HL-60 (cell line): ENCODE measurements at places on chromosomes 1 and 21.
A peak's percentile ranks its signal among the peaks of the same experiment; 100 is the strongest.

- DNase-seq, result peak; percentile 94
Measured at GRCh38 chr1:26471498-26472319, 531 bp upstream of the HMGN2 start.

GRCh38 chr1:4428711-4429110 is 225.7 kb upstream of the AJAP1 start:
- no peak for DNase-seq

GRCh38 chr1:198462365-198463019 is 78.0 kb downstream of the ATP6V1G3 start:
- no peak for DNase-seq

DNA sequence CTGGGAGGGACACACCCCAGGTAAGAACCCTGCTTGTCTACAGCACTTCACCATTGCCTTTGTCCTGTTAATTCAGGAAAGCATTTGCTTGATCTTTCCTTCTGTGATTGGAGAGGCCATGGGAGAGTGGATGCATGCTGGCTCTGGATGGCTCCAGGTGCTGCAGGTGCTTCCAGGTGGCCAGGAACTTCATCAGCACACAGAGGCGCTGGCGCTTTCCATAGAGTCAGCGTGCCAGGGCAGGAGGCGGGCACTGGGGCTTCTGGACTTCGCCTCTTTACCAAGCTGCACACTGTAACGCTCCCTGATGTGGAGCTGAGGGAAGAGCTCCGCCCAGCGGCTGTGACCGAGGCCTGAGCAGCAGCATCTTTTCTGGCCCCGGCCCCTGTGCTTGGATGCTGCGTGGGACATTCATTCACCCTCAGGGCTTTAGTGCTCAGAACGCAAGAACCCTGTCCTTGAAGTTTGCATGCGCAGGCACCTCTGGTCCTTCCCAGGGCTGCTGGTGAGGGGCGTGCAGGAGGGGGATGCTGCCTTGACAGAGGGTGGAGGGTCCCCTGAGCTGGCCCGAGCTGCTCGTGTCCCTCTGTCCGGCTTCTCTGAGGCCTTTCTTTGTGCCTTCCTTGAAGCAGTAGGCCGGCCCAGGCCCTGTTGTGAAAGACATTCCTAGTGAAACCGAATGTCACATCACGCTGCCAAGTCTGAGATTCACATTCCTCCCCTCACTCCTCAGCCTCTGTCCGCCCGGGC is 1.6 kb upstream of the MX2 start:
- DNase-seq, result no peak

DNA sequence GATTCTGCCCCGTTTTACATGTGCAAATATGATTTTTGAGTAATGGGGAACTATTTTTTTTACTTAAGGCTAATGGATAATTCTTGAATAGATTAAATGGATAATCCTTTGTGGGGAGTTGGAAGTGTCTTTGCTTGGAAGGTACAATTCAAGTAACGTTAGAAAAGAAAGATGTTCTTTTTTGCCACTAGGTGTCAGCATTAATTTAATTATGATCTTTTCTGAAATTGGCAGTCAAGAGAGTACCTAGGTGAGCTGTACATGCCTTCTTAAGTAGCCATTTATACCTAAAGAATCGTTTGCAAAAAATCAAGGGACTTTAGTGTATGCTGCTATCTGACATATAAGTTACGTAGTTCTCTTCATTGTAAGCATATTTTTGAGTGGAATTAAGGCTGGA is 2.2 kb downstream of the FBXO28 start:
- peak; percentile 46 for DNase-seq

- no peak for DNase-seq
Measured at GRCh38 chr1:198168227-198168626, 11.4 kb downstream of the NEK7 start.

GRCh38 chr1:203214871-203215270 is 14.6 kb downstream of the CHIT1 start:
- no peak for DNase-seq

GRCh38 chr1:82218846-82219245 is 418.1 kb downstream of the ADGRL2 start:
- DNase-seq, result no peak

DNA sequence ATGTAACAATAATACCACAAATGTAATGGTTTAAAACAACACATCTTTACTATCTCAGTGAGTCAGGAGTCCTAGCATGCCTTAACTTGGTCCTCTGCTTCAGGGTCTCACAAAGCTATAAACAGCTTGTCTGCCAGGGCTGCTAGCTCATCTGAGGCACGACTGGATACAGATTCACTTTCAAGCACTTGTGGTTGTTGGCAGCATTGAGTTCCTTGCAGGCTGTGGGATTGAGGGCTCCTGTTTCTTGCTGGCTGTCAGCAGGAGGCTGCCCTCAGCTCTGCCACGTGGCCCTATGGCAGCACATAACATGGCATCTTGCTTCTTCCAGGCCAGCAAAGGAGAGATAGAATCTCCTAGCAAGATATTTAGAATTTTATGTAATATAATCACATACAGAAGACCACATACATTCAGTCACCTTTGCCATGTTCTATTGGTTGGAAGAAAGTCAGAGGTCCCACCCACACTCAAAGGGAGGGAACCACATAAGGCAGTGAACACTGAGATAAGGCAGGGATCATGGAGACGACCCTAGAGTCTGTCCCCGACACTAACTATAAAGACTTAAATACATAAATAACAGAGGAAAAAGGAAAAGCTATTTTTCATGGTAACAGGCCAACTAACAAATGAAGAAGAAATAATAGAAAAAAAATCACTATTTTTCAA is 18.9 kb upstream of the IPP start:
- DNase-seq, result no peak

DNA sequence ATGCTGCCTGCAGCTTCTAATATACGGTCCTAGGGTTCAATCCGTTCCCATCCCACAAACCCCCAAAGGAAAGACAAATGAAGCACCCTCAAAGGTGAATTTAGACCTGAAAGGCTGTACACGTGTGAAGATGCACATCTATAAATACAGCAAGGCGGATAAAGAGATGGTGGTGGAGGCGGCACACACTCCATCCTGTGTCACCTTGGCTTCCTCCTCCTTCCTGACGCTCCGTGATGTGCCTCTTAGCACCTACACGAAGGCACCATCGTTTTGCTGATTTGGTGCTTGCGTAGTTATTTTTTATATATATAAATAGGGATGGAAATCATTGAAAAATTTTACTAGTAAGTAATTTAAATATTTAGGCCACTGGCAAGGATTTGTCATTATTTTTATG is 359.4 kb downstream of the NPHP4 start:
- no peak for DNase-seq

- DNase-seq, result peak; percentile 19
Measured at GRCh38 chr21:17753736-17754135, 65.4 kb downstream of the C21orf91 start.

- DNase-seq, result peak; percentile 50
Measured at GRCh38 chr1:160748878-160749269, 9.8 kb downstream of the SLAMF7 start.

DNA sequence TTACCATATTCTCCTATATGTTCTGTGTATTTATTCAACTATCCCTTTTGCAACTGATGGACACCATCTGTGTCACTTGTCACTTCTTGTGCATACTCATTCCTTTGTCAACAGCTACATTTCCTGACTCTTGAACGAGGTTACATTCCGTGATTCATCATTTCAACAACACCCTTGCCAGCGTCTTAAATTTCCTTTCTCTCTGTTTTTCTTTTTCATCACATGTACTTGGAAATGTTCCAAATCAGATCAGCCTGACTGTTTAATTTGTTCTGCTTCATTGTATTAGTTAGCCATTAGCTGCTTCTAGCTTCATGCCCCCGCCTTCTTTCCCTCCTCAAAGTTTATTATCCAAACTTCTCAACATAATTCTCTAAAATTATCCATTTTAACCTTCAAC is 173.0 kb downstream of the ADGRL4 start:
- DNase-seq, result no peak

GRCh38 chr1:41914516-41914915 is 4.2 kb downstream of the HIVEP3 start:
- DNase-seq, result no peak

DNA sequence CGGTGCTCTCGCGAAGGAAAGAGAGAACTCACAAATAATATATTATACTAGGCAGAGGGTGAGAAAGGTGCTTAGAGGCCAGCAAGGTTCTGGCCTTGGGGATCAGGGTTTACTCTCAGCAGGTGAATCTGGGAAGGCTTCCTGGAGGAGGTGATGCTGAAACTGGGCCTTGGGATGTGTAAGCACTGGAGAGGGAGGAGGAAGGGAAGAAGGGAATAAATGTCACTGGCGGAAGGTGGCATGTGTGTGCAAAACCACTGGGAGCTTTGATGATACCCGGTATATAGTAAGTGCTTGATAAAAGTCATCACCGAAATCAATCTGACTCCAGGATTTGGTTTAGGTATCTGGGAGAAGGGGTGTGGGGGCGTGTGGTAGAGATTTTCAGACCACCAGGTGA is 24.4 kb downstream of the SPSB1 start:
- no peak for DNase-seq

GRCh38 chr1:74592580-74593355 is 80.4 kb upstream of the LRRC53 start:
- DNase-seq, result no peak

DNA sequence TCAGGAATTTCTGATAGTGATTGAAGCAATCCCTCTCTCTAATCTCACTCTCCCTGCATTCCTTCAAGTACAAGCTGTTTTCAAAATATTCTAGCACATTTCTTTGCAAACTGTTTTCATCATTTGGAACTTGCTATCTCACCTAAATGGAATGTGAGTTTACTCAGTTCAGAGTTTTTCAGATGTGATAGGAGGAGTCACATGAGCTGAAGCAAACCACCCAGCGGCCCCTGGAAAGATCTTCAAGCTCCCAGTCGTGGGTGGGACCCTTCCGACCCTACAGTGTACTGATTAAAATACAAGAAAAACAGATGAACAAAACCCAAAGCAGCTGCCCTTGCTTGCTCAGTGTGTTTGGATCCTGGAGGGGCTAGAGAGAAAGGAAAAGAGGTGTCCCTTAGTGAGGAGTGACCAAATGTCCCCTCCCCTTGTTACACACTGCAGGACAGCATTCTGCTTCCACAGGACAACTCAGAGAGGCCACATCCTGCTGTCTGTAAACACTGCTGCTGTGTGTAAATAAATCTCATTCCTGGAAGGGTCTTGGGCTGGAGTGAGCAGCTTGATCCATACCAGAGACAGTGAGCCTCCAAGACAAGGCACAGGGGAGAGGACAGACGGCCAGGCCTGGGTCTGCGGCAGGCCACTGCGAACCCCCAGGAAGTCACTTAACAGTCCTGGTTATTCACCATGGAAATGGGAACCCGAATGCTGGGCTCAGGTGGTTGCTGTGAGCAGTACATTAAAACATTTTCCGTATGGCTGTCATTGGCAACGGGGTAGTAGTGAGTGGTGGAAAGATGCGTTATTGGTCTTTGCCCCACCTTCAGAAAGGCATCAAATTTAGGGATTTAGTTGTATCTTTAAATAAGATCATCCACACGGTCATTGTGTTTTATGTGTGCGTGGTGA is 229.2 kb downstream of the RHOU start:
- DNase-seq, result no peak

DNA sequence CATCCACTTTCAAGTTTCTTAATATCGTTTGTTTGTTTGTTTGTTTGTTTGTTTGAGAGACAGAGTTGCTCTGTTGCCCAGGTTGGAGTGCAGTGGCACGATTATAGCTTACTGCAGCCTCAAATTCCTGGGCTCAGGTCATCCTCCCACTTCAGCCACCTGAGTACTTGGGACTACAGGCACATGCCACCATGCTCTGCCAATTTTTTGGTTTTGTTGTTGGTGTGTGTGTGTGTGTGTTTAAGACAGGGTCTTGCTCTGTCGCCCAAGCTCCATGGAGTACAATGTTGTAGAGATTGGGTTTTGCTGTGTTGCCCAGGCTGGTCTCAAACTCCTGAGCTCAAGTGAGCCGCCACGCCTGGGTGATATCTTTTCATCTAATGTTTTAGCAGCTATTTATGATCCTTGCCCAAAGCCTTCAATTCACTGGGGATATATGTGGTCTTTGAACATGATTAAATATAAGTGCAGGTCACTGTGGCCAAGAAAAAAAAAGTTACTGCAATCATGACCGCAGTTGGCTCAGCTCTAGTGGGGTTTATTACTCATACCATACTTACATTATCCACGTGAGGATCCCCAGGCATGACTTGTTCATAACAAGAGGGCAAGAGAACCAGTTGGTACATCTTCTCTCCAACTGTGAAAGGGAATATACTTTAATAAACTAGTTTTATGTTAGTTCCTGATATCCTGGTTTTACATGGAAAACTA is 8.0 kb downstream of the RRP1B start:
- no peak for DNase-seq

DNA sequence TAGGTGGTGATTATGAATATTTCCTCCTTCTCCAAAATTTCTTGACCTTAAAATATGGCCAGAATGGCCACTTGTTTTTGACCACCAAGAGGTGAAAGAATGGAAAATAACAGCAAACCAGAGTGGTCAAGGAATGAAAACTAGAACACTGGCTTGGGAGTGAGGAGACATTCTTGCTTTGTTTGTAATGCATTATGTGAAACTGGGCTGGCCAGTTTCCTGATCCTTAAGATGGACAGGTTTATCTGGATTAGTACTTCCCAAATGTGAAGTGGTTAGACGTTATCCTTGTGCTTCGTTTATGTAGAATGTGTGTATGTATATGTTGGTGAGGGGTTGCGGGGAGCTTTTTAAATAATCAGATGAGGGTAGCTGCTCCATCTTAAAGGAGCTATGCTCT is 12.8 kb downstream of the PLA2G4A start:
- DNase-seq, result no peak

GRCh38 chr1:38651669-38652068 is 207.9 kb downstream of the RRAGC start:
- DNase-seq, result no peak

GRCh38 chr1:25562101-25562927 is 18.9 kb downstream of the LDLRAP1 start:
- DNase-seq, result no peak

GRCh38 chr1:9119745-9120144 is 9.2 kb downstream of the GPR157 start:
- DNase-seq, result no peak

- peak; percentile 83 for DNase-seq
Measured at GRCh38 chr1:220882061-220882891, 3.0 kb downstream of the HLX start.

GRCh38 chr1:183473217-183473536 is 878 bp downstream of the SMG7 start:
- DNase-seq, result no peak

DNA sequence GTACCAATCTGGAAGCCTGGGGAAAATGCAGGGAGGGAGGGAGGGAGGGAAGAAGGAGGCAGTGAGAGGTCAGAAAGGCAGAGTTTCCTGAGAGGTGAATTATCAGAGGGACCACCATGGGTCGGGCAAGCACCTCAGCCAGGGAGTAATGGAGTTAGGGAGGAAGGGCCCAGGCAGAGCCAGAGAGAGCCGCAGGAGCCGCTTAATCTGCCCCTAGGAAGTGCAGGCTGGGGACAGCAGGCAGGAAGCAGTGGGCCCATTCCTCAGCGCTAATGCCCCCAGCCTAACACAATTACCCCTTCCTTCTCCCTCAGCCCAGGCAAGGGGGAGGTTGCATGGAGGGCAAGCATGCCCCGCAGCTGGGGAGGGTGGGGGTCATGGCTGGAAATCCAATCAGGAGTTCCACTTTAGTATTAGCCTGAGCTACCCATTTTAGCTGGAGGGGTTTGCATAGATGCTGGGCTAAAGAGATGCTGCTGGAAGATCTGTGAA is 109.0 kb downstream of the TMEM53 start:
- DNase-seq, result no peak

- DNase-seq, result no peak
Measured at GRCh38 chr1:3852711-3853485, 4.1 kb downstream of the CEP104 start.
